HFF-Myc (cell line): ENCODE measurements at places on chromosomes 4 and X.

GRCh38 chr4:110850461-110851442 lies 227.9 kb upstream of the PITX2 start:
- DNase-seq, result no peak

- DNase-seq, result no peak
Observed at GRCh38 chrX:78710171-78710570, 37.3 kb upstream of the LPAR4 start.

DNA sequence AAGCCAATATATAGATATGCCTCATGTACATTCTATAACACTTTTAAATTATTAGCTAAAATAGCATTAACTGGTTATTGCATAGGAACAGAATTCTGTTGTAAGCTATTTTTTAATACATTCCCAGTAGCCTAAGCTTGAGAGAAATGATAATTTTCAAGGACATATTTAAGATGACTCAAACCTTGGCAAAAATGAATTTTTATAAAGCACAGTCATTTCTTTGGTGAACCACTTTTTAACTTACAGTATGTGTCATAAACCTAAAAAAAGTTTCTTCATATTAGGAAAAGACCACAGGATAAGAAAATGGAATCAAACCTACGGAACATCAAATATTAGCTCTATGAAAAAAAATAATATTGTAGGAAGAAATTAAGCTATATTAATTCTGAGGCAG lies 986.3 kb downstream of the STIM2 start:
- DNase-seq, result no peak

GRCh38 chr4:166625018-166625637 lies 609.2 kb downstream of the SPOCK3 start:
- no peak for DNase-seq

- DNase-seq, result no peak
Observed at GRCh38 chr4:55169352-55169961, 44.1 kb upstream of the KDR start.

GRCh38 chr4:73612032-73612431 lies 8.2 kb downstream of the RASSF6 start:
- no peak for DNase-seq

DNA sequence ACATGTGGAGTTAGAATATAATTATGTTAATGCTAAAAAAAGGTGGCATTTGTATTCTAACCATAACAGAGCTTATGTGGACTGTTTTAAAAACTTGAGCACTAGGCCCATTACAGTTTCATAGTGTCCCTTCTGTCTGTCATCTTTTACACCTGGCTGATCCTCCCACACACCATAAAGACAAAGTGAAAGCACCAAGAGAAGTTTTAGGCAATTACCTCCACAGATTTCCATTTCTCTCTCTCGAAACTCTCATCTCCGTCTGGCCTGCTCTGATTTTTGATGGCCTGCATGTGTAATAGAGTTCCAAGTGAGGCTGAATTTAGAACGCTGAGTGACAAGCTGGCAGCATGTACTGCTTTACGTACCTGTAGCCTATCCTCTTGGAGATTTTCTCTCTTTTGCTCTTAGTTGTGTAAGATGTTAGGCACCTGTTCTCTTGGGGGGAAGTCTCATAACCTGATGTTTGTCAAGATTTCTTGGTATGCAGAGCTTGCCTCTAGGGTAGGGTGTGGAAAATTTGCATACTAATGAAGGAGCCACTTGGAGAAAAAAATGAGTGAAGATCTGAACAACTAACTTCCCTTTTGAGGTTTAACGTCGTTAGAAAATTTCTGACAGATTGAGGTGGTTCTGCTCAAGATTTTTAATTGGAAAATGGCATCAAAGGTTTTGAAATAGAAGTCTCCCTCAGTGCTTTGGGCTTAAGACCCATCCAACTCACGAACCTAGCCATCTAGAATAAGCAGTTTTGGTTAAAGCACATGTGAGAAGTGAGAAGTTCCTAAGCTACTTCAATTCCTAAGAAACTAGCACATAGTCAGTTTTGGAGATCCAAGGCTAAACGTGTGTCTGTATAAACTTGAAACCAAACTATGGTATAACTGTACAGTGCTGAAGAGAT lies 57.6 kb upstream of the RAP1GDS1 start:
- DNase-seq, result no peak

DNA sequence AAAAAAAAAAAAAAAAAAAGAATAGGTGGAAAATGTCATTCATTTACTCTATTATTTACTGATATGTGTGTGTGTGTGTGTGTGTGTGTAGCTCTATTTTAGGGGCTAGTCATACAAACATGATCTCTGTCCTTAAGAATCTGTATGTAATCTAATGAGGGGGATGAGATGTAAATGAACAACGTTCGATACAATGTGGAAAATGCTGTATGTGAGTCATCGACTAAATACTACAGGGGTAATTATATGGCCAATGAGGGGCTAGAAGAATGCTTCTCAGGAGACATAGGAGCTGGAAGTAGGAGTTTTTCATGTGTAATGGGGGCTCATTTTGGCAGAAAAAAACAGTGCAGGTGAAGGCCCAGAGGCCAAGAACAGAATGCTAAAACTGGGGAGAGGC lies 41.9 kb downstream of the LEF1 start:
- DNase-seq, result no peak

DNA sequence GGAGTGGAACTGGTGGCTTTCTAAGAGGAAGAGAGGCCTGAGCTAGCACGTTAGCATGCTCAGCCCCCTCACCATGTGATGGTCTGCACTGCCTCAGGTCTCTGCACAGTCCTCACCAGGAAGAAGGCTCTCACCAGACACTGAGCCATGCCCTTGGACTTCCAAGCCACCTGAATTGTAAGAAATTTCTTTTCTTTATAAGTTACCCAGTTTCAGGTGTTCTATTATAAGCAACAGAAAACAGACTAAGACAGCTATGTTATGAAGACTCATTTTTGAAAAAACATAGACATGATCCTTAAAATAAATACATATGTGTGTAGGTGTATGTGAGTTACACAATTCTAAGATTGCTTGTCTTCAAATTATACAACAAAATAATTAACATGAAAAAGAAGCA lies 74.7 kb downstream of the CEP44 start:
- no peak for DNase-seq

DNA sequence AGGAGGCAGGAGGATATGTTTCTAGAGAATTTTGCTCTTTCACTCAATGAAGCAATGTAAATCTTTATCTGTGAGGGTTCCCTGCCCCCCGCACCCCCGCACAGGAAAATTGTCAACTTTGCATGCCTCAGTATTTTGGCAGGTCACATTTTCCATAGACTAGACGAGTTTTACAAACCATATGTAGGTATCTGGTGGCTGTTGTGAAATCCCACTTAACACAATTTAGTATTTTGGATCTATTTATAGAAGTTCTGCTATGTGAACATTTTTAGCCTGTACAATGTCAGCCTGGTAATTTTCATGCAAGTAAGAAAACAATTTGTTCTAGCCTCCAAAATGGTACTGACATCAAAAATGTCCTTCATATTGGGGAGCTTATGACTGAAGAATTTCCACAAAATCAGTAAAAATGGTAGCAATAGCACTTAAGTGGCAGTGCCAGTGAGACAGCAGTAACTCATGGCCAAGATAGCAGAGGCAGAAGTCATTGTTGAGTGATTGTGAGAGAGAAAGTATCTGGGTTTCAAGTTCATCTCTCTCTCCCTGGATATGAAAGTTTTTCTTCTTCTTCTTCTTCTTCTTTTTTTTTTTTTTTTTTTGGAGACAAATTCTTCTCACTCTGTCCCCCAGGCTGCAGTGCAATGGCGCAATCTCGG lies 12.4 kb upstream of the FRYL start:
- no peak for DNase-seq

GRCh38 chr4:184438375-184438774 lies 36.0 kb downstream of the IRF2 start:
- no peak for DNase-seq

DNA sequence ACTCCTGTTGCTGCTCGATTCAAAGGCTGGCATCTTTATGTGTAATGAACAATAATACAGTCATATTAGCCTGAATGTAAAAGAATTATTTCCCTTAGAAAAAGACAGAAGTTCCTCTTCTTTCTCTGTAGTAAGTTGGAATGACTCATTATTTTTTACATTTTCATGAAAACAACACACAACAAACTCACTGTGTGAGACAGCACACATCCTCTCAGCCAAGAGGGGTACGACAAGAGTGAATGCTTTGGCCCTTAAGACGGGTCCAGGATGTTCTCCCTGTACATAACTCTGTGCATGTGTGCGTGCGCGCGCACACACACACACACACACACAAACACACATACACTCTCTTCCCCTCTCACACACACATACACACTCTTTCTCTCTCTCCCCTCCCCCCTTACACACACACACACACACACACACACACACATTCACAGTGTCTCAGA lies 72.8 kb downstream of the MANBA start:
- no peak for DNase-seq

DNA sequence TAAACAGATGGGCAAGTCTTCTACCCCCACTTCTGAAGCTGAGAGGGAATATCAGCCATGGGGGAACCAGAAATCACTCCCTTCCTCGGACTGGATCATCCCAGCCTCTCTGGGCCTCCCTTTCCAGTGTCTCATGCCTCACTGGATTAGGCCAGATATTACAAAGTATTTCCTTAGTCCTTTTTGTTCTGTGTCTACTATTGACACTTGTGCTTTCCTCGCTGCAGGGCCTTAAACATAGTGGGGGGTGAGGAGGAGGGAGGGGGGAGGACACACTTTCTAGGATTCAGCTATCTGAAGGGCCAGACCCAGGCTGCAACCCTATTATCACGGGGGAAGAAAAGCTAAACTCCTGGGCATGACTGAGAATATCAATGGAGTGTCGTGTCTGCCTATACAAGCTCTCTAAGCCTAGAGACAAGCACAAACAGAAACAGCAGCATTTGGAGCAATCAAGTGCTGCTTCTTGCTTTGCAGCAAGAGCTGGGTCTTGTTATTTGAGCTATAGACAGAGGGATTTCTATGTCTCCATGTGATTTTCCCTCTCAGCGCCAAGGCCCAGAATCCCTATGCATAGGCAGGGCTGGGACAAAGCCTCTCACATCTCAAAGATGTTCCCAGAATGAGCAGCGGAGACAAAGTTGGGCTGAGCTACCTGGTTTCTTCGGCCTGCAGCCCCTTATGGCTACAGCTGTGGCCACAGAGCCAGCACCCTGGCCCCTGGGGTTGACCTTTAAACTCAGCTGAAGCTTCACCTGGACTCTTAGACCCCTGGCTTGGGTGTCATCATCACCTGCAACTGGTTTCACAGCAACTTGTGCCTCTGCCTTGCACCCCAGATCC lies 20.2 kb downstream of the PJA1 start:
- no peak for DNase-seq

GRCh38 chr4:160159457-160159856 lies 1056.6 kb downstream of the RAPGEF2 start:
- no peak for DNase-seq

DNA sequence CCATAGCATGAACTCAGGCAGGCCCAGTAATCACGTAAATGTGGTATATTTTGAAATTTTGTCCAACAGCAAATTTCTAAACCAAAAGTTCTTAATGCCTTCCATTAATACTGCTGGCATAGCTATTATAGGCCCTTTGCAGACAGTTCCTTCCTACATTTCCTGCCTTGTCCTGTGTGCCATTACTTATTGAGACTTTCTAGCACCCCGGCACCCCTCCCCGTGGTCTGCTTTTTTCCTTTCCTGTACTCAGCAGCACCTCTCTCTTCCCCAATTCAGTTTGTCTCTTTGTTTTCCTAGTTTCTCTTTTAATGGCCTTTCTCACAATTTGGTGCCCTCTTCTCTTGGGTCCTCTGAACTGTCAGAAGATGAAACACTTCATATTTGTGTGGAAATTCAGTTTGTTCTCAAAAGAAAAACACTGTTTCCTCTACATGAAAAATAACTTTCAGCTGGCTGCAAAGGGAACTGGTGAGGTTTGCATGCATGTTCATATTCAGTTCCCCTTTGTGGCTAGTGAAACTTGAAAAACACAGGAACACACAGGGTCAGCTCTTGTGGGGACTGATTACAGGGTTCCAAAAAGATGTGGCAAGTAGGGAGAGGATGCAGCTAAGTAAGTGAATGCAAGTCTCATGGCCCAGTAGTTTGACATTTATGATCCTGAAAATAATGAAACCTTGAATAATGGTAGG lies 17.1 kb downstream of the GPR34 start:
- DNase-seq, result no peak

DNA sequence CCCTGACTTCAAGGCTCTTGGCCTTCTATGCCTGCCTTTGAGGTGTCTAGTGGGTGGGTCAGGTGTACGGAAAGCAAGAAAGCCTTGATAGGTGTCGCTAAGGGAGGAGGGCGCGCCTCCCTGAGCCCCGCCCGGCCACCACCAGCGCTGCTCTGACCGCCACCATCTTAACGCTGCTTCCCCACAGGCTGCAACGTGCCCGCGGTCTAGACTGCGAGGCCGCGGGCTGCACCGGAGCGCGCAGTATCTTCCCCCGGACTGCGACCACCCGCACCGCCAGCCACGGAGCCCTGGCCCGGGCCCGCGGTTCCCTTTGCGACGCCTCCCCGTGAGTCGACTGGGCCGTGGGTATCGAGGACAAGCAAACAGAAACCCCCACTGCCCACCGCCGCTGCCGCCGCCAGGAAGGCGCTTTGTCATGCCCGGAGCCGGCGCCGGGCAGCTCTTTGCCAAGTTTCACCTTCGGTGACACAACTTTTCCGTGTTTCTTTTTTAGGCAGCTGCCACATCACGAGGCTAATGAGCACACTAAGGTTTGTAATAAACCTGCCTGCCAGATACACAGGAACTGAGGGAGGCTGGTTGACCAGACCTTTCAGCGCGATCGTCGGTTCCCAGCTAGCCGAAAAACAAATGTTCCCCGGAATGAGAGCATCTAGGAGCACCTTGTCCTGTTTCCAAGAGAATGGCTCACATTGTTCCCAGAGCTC lies 335.8 kb upstream of the F9 start:
- no peak for DNase-seq

- no peak for DNase-seq
Observed at GRCh38 chr4:88788424-88788823, 90.8 kb upstream of the NAP1L5 start.

- no peak for DNase-seq
Observed at GRCh38 chrX:1140236-1140681, 72.2 kb downstream of the CRLF2 start.

GRCh38 chr4:35966566-35966965 lies 277.7 kb downstream of the ARAP2 start:
- DNase-seq, result no peak

GRCh38 chr4:97105347-97106099 lies 1037.8 kb downstream of the STPG2 start:
- no peak for DNase-seq

- DNase-seq, result no peak
Observed at GRCh38 chr4:78732332-78733104, 43.6 kb upstream of the BMP2K start.

DNA sequence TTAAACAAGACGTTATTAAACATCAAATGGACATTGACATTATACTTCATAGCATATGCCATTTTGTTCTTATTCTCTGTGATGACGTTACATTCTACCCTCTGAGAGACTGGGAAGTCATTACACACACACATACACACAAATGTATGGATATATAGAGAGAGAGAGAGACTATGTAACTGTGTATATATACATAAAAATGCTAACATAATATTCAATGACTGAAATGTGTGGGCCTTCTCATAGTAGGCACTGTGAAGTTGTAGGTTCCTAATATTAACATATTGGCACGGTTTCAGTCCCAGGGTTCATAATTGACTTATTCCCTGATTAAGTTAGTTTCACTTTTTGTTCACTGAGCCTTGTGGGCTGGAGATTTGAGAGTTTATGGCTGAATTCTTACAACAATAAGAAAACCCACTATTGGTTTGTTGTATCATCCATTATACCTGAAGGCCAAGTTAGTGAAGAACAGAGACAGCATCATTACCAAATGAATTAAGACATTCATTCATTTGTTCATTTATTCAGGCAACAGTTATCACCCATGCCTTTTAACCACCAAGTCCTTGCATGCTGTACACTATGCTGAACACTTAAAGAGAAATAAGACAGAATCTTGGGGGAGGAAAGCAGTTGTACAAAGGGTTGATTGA lies 68.5 kb downstream of the GAB1 start:
- DNase-seq, result no peak
